NCI-H526 treated with DMSO at 0.1 percent for 48 hours (cell line): ENCODE measurements at places on chromosomes 3 and 15.

GRCh38 chr15:80473286-80474223 is 69.4 kb downstream of the ARNT2 start:
- no peak for DNase-seq

GRCh38 chr15:33834892-33835743 is 133.2 kb upstream of the CHRM5 start:
- DNase-seq, result no peak

GRCh38 chr15:36414670-36415069 is 164.8 kb upstream of the CDIN1 start:
- no peak for DNase-seq

DNA sequence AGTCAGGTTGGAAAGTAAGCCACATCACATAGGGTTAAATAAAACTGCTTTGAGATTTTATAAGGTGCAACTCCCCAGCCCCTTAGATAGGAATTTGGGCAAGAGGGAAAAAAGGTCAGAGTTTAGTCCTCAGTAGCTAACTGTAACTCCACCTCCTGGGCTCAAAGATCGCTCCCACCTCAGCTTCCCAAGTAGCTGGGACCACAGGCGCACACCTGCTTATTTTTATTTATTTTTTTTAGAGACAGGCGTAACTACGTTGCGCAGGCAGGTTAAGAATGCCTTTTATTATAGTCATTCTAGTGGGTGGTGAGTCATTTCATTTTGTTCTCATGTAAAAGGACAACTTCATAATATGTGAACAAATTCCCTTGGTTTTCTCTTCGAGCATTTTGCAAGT is 14.7 kb downstream of the TM2D3 start:
- no peak for DNase-seq

GRCh38 chr15:69943637-69944036 is 154.1 kb downstream of the TLE3 start:
- no peak for DNase-seq

GRCh38 chr15:101233651-101234280 is 18.1 kb downstream of the CHSY1 start:
- no peak for DNase-seq

DNA sequence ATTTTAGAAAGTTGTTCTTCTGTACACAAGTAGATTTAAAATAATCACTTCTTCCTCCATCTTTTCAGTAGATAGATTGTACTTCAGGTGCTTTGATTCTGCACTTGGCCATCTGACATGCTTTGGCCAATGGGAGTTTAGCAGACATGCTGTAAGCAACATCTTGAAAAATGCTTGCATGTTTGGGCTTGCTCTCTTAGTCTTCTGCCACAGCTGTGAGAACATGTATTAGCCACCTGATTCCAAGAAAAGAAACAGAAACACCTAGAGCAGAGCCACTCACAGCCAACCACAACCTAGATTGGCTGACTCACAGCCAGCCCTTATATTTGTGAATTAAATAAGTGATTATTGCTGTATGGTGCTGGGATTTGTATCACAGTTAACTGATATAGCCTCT is 70.2 kb upstream of the GADL1 start:
- DNase-seq, result no peak

- no peak for DNase-seq
These were observed 145.0 kb downstream of the NEK10 start for GRCh38 chr3:27224197-27224596.

- DNase-seq, result no peak
These were observed 75.8 kb downstream of the RPL39L start for GRCh38 chr3:187063286-187064121.

- no peak for DNase-seq
These were observed 79.1 kb downstream of the TRPC1 start for GRCh38 chr3:142802891-142803290.
